ENCODE measurements at places on chromosomes 3 and 15.

DNA sequence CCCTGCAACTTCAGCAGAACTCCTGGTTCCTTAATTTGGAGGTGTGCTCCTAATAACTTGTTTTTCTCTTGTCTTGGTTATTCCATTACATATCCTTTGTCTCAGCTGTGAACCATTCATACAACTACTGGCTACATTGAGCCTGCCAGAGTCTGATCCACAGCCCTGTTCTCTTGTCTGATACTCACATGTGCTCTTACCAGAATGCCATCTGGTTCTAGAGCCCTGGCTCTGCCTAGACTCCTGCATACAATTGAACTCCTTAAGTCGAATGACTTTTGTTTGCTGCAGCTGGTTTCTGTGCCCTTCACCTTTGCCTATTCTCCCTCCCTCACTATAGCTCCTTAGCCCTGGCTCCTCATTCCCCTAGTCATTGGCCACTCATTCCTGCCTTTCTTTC is 85.5 kb downstream of the LRRC28 start:
- DNase-seq = no peak

GRCh38 chr3:8237893-8238292 is 263.7 kb upstream of the LMCD1 start:
- no peak for DNase-seq

- no peak for DNase-seq
Observed at GRCh38 chr3:138942271-138942670, 4.7 kb downstream of the FOXL2 start.

DNA sequence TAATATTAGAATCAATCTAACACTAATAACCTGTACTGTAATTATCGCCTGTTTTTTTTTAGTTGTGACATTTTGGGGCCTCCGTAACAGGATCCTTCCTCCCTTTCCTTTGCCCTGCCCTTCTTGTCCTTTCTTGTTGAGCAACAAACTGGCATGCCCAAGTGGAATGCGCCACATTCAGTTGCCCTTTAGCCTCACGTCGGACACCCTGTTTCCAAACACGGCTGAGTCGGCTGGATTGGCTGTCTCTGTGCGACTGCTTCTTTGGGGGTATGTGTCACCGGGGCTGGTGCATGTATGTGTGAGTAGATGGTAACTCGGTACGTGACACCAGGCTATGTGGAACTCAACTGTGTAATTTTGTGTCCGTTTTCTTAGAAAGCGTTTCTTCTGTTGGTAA is 24.1 kb downstream of the TRAK1 start:
- no peak for DNase-seq

- no peak for DNase-seq
Observed at GRCh38 chr3:73213896-73214295, 152.4 kb downstream of the EBLN2 start.

DNA sequence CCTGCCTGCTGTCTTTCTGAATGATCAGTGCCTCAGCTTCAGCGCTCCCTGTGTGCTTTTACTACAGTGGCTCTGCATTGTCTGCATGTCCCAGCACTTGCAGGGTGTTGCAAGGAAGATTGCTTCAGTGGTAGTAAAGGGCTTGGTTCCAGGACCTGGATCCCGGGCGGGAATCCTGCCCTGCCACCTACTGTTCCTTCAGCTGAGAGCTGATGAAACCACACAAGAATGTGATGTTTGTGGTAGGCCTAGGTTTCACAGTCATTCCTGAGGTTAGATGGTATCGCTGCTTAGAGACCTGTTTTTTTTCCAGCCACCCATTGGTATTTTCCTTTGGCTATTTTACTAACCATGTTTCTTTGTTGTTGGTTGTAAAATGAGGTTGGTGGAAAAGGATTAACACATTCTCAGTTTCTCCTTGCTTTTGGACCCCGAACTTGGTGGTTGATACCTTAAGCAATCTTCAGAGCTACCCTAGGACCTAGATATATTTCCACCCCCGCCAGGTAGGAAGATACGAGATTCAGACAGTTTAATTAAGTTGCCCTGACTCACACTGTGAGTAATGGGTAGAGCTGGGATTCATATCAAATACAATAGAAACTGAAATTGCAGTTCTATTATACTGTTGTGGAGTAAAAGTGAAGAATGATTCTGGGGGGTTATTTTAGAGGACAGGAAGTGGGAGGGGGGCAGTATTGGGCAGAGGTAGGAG is 11.4 kb downstream of the GPR87 start:
- no peak for DNase-seq

DNA sequence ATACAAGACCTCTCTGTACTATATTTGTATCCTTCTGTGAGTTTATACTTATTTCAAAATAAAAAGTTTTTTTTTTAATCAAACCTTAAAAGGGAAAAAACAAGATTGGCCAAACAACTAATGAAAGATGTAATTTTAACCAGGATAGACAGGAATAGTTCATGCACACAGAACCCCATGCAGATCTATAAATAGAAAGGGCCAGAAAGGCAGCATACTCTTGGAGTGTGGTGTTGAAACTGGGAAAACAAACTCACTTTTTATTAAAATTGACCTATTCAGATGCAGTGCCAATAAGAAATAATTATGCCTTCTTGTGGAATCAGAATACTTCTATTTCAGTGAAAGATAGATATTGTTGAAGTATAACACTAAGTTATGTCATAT is 204.6 kb downstream of the PLCL2 start:
- no peak for DNase-seq

GRCh38 chr15:23846218-23846617 is 159.1 kb upstream of the NDN start:
- no peak for DNase-seq

DNA sequence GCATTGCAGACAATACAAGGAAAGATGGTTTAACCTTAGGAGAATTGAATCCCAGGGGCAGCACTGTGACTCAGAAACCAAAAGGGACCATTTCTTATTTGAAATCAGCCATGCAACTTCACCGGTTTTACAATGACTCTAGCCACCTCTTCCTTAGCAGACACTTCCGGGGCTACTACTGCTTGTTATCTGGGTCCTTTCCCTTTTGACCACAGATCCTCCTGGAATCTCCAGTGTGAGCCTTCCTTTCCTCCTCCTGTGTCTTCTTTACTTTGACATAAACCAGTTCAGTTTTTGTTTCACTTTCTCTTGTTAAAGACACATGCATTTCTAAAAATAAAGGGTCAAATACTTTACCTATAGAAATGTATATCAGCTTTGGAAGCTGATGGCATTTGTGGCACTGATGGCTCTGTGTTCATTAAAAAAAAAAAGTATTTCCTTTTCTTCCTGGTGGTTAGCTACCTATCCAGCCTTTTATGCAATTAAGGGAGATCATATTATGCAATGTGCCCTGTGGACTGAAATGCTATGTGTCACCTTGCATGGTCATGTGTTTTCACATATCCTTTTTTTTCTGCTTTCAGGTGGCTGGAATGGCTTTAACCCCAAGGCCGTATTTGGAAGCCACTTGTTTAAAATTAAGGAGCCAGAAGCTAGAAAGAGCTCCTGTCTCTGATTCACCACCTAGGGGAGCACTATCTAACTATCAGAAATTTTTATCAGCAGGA is 296.2 kb downstream of the CHL1 start:
- DNase-seq = no peak

GRCh38 chr3:69838217-69838616 is 99.0 kb downstream of the MITF start:
- DNase-seq = no peak

- DNase-seq = no peak
Observed at GRCh38 chr3:140753865-140754754, 76.2 kb downstream of the TRIM42 start.

GRCh38 chr15:27576576-27576975 is 522.5 kb downstream of the OCA2 start:
- no peak for DNase-seq

DNA sequence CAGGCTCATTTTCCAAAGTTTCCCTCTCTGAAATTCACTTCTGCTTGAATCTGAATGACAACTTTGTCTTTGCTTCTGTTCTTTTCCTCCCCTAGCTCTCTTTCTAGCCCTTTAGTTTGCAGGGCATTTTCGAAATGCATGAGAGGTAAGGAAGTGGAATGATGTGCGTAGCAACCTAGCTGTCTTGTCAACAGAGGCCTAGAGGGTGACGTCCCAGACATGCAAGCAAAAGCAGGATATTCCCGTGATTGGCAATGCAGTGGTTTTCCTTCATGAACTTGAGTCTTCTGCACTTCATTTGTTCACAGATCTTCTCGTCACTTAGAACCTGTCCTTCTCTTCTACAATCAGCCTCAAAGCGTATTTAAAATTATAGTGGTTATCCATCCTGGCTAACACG is 51.9 kb upstream of the PPP4R2 start:
- DNase-seq = no peak

GRCh38 chr3:116394365-116394764 is 50.9 kb downstream of the LSAMP start:
- no peak for DNase-seq

GRCh38 chr3:172649987-172650386 is 60.9 kb downstream of the NCEH1 start:
- no peak for DNase-seq

- no peak for DNase-seq
Observed at GRCh38 chr15:79778378-79778990, 118.3 kb downstream of the MTHFS start.

DNA sequence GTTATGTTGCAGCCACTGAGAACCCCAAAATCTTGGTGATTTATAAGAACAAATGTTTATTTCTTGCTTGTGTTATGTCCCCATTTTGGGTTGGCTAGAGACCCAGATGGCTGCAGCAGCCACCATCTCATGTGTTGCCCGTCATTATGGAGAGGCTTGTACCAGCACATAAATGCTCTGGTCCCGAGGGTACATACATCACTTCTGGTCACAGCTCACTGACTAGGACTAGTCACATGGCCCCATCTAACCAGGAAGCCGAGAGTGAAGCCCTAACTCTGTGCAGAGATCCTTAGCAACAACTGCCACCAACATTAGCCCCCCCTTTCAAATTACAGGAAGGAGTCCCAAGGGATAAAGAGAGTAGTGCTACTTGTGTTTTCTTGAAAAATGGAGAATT is 25.5 kb upstream of the HACD2 start:
- no peak for DNase-seq

- DNase-seq = no peak
Observed at GRCh38 chr3:85584779-85585356, 626.1 kb downstream of the CADM2 start.

DNA sequence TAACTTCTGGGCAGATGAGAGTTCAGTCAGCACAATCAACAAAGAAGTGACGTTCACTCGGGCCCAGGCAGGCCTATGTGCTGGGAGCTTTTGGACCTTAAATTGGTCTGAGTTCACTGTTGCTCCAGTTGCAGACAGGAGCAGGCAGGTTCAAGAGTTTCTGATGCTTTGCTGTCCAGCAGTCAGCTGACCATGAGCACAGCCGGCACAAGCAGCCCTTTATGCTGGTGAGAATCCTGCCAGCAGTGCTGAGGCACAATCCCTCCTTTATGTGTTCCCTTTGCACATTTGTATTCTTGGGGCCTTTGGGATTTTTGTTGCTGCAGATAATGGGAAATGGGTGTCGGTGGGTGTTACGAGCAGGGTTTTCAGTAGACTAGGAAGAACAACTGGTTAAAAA is 81.2 kb upstream of the GOLGA8J start:
- no peak for DNase-seq

- DNase-seq = no peak
Observed at GRCh38 chr15:98906712-98907083, 100.9 kb downstream of the PGPEP1L start.

GRCh38 chr3:49019941-49020329 is 1.6 kb upstream of the DALRD3 start:
- DNase-seq = no peak

DNA sequence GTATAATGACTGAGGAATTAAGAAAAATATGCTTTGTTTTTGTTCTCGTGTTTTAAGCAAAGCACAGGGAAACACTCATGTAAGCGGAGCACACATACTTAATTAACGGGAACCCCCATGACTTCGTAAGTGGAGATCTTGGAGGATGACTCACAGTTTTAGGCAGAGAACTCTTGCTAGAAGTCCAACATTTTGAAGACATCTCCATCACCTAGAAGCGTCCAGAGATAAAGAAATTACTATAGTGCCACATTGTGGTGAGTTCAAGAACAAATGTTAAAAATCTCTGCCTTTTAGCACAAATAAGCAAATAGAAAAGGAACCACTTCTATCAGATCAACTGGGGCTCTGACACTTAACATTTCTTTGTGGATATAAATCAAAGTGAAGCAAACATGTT is 194.1 kb upstream of the ARHGEF26 start:
- no peak for DNase-seq

- no peak for DNase-seq
Observed at GRCh38 chr15:74200412-74200815, 2.2 kb downstream of the STRA6 start.

- DNase-seq = no peak
Observed at GRCh38 chr15:60590935-60591495, 112.1 kb upstream of the ICE2 start.

- no peak for DNase-seq
Observed at GRCh38 chr15:41778521-41778920, 4.2 kb downstream of the MAPKBP1 start.
